ENCODE measurements at places on chromosomes 6 and 20.

- no peak for DNase-seq
Observed at GRCh38 chr6:6875818-6876470, 231.8 kb upstream of the RREB1 start.

GRCh38 chr6:42140032-42140431 lies 2.4 kb downstream of the C6orf132 start:
- no peak for DNase-seq

DNA sequence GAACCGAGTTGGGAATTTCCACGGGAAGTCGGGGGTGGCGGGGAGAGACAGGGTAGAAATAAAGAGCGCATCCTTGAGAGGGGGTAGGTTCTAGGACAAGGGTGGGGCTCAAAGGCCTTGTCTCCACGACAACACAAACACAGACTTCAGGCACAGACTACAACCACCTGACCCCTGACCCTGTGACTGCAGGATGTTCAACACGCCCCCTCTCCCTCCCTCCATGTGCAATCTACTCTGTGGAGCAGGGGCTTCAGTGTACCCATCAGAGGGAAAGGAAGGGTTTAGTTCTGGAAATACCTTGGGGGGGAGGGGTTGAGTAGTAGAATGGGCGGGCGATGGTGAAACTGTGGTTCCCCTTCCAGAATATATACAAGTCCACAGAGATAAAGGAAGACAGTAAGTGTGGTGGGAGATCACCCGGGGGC lies 651 bp upstream of the TAPBP start:
- DNase-seq, result no peak

DNA sequence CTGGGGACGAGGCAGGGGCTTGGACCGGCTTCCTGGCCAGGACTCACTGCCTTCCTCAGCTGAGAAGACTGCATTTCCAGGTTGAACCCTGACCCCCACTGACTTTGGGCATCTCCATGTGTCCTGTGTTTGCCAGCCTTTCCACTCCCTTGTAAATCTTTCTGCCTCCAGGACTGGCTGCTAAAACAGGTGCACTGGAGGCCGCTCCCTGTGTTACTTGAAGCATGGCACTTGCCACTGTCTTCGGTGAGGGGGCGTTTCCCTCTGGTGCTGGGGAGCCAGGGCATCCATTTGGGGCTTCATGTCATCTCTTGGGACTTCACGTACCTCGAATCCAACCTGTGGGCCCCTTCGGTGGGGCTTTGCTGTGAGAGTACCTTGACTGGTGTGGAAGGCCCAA lies 6.7 kb upstream of the RBM38 start:
- DNase-seq, result no peak

DNA sequence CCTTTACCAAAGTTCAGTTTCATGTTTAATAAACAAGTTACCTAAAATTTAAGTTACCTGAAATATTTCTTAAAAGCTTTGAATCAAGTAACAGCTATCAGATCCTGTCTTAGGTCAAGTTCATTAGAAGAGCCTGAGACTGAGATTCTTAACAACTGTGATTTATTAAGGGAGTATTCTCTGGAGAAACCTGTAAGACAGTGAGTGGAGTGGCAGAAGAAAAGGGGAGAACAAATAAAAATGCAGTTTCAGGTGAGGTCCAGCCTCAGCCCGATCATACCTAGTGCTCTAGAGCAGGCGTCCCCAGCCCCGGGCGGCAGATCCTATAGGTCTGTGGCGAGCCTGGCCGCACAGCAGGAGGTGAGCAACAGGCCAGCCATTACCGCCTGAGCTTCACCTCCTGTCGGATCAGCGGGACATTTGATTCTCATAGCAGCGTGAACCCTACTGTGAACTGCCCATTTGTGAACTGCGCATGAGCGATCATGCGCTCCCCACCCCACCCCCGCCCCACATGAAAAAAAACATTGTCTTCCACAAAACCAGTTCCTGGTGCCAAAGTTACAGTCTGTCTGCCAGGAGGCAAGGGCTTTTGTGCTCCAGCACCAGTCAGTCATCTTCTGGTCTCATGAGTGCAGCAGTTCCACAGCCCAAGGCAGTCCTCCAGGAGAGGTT lies 59.2 kb upstream of the ADGRB3 start:
- no peak for DNase-seq

DNA sequence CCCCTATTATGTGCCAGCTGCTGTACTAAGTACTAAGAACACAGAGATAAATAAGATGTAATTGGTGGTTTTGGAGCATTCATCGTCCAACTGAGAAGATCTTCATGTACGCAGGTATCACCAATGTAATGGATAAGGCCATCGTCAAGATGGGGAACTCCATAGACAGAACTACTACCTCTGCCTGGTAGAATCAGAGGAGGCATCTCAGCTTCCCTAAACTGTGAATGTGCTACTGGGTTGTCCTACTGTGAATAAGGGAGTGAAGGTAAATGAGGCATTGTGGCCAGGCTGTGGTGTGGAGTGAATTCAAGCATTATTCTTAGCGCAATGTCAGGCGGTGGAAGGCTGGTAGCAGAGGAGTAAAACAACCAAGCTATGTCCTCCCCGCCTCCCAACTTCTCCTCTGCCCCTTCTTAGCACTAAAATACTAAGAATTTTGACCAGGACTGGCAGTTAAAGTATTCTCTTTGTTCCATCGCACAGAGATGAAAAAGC lies 68.2 kb downstream of the TBC1D7 start:
- no peak for DNase-seq

- no peak for DNase-seq
Observed at GRCh38 chr6:5632348-5632935, 371.1 kb downstream of the FARS2 start.

DNA sequence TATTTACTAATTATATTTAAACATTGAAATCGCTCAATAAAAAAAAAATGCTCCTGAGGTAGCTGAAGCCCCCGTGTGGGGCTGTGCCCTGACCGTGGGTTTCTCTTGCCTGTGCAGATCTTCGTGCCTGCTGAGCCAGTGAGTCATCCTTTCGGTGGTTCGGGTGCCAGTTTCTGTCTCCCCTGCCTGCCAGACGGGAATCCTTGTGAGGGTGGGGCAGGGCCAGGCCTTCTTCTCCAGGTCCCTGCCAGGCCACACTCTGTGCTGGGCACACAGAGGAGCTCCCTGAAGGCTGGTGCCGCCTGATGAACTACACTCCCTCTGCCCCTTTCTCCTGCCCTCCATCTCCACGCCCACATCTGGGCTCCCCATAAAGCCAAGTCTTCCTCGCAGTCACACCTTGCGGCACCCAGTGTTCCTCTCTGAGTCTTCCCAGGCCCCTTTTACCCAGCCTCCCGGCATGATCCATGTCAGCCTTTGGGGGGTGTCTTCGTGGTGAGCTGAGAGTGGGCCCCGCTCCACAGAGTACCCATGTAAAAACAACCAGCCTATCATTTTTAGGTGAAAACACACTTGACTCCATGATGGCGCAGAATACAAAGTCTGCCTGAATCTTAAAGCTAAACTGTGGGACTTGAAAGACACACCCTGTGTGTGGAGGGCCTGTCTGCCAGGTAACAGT lies 19.3 kb downstream of the FGD2 start:
- no peak for DNase-seq

GRCh38 chr6:30363459-30363858 lies 18.5 kb downstream of the RPP21 start:
- DNase-seq, result no peak

GRCh38 chr6:5684320-5685053 lies 322.2 kb downstream of the NRN1 start:
- no peak for DNase-seq

DNA sequence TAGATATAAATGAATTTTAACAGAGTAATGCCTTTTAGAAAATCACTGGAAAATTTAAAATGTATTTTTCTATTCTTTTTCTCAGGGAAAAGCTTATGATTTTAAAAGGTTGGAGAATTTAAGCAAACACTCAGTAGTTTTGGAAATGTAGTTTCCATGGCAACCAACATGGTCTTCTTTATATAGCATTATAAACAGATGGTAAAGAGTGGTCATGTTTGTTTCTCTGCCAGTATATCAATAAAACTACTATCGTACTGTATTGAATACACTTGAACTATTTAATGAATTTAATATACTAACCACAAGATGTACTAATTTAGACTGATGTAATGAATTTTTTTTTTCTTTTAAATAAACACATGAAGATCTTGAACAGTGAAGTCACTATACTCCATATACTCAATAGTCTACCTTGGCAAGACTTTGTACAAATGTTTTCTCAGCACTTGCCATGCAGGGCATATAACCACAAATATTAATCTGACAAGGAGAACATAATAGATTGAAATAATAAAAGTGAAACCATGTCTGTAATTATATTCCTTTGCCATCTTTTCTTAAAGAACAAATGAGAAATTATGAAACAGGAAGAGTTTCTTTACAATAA lies 105.5 kb downstream of the PDSS2 start:
- no peak for DNase-seq

DNA sequence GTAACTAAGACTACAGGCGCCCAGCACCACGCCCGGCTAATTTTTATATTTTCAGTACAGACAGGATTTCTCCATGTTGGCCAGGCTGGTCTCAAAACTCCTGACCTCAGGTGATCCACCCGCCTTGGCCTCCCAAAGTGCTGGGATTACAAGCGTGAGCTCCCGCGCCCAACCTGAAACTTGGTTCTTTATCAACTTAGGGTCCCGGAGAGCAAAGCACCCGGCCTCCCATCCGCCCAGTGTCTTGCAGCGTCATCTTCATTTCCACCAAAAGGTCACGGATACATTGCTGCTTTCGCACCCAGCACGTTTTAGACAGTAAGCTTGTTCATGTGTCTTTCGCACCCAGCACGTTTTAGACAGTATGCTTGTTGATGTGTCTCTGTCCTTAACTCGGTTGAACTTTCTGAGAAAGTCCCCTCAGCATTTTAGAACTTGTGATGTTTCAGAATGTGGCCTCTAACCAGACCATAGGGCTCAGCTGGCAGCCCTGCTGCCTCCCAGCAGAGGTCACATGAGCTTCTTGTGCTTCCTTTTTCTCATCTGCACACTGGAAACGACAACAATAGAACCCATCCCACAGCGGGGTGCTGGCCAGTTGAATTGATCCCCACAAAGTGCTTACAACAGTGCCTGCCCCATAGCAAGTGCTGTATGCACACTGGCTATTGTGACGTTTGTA lies 48.8 kb downstream of the PRR18 start:
- no peak for DNase-seq

GRCh38 chr20:57252559-57253162 lies 13.8 kb downstream of the BMP7 start:
- DNase-seq, result no peak

DNA sequence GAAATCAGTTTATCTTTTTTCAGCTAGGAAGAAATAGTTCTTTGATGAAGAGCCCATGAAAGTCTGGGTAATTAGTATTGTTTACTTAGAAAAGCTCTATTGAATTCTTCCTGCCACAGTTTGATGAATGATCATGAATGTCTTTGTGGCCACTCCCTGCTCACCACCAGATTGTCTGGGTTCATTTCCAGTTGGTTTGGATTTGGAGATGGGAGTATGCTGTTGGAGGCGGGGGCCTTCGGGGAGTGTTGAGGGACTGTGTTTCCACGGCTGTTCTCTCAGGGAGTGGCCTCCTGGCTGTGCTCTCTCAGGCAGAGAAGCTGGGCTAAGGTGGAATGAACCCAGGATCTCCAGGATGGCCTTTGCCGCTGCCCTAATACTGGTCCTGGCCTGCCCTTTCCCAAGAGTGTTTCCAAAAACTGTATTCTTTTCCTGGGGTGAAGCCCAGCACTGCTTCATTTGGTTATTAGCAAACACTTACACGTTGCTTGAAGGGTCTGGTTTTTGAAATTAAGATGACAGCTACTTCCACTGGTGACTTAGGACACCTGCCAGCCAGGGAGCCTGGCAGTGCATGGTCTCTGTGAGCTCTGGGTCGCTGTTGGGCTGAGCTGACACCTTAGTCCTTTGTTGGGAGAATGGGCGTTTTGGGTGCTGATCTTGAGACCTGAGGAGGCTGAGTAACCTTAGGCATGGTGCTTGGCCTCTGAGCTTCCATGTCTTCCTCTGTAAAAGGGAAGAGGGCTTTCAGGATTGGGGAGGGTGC lies 23.2 kb downstream of the PRPF6 start:
- DNase-seq, result no peak

DNA sequence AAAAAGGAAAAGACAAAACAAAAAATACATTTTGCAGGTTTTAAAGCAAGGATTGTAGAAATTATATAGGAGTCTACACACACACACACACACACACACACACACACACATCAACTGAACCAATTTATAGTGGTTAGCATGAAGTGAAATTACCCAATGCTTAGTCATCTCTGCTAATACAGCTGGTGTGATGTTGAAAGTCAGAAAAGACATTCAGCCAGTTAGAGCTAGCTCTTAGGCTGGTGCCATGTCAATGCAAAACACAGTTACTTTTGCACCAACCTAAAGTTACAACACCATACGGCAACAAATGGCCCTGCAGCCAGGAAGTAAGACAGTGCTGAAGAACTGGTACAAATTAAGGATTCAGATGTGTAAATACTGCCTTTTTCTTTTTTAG lies 15.2 kb downstream of the FAM210B start:
- no peak for DNase-seq

GRCh38 chr6:35096129-35096862 lies 44.8 kb downstream of the TCP11 start:
- no peak for DNase-seq

- no peak for DNase-seq
Observed at GRCh38 chr6:108748055-108748454, 100.2 kb upstream of the ARMC2 start.

- DNase-seq, result no peak
Observed at GRCh38 chr6:50842861-50843384, 24.3 kb downstream of the TFAP2B start.

DNA sequence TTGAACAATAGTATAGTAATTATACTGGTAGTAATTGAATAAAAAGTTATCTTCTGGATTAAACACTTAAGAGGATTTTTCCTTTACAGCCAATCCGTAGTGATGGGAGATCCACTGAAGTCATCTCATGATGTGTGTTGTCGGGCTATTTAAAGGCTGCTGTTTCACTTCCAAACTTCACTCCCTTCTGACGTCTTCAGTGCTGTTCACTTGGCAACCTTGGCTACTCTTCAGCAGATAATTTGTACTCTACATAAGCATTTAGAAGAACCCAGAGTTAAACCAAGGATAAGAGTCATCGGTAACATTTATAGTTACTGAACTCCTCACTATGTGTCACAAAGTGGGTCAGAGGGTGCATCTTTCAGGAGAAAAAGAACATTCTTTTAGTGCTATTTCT lies 179.1 kb upstream of the EYA4 start:
- no peak for DNase-seq

- no peak for DNase-seq
Observed at GRCh38 chr6:40439026-40439800, 148.0 kb downstream of the LRFN2 start.

DNA sequence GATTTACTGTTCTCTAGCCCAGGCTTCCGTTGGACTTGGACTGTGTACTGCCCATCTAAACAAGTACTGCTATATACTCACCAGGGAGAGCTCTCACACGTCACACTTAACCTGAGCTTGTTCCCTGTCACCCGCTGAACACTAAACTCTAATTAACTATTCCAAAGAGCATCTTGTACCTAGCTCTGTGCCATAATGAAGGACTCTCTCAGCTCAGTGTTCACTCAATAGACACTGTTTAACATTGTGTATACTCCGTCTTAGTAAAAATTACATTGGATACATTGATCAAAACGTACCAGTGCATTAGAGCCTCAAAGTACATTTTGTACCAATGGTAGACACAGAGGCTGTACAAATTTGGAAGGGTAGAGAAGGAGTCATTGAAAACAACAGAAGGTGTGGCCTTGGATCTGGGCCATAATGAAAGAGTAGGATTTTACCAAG lies 55.4 kb upstream of the EPHA7 start:
- DNase-seq, result no peak
